ENCODE measurements at places on chromosomes 4 and X. TPM values are rescaled to one million over a fixed set of nuclear protein-coding genes. Genes with fewer than 3 reads are reported as not detected.

Gene CABS1
- not detected for total RNA-seq

Gene CTAG1B
- not detected for total RNA-seq

Gene KLHL13
- 5.1 TPM for total RNA-seq

Gene STEEP1
- 22.4 TPM for total RNA-seq

Gene EXOC1
- 17.8 TPM for total RNA-seq

Gene SORBS2
- 1.2 TPM for total RNA-seq

Gene CT45A2
- total RNA-seq, result not detected

Gene TAF7L
- total RNA-seq, result not detected

Gene RTL9
- total RNA-seq, result 0.08 TPM

Gene CFI
- total RNA-seq, result not detected

Gene DAPP1
- total RNA-seq, result 18.2 TPM

Gene FAM9B
- not detected for total RNA-seq

Gene PGRMC1
- total RNA-seq, result 111 TPM

Gene TRIM60
- not detected for total RNA-seq

Gene USP26
- total RNA-seq, result not detected

Gene CT55
- not detected for total RNA-seq

Gene PSAPL1
- total RNA-seq, result not detected

Gene ITGB1BP2
- total RNA-seq, result 0.23 TPM

Measured in hair follicular keratinocyte (primary cell).